Smooth muscle cell of trachea (primary cell): ENCODE measurements at places on chromosomes 13 and 19. TPM values are rescaled to one million over a fixed set of nuclear protein-coding genes. Genes with fewer than 3 reads are reported as not detected.

Gene PEAK3
- total RNA-seq = not detected in 2 replicates

Gene CGB2
- not detected in 2 replicates for total RNA-seq

Gene DCLK1
- total RNA-seq = 14.1 and 19.5 TPM in 2 replicates

Gene PRR22
- 0.44 and 0.50 TPM in 2 replicates for total RNA-seq
